Activated CD4-positive, alpha-beta T cell treated with anti-CD3 and anti-CD28 coated beads for 36 hours (primary cell): ENCODE measurements at places on chromosomes 6 and 20. TPM values are rescaled to one million over a fixed set of nuclear protein-coding genes. Genes with fewer than 3 reads are reported as not detected.

The BPIFB2 gene
- not detected for total RNA-seq

The PPIL4 gene
- 22.6 TPM for total RNA-seq

The MICB gene
- 19.7 TPM for total RNA-seq

The IRF4 gene
- 601 TPM for total RNA-seq

The LTV1 gene
- 34.3 TPM for total RNA-seq

The KCNG1 gene
- 2.5 TPM for total RNA-seq

The KCNK15 gene
- 1.4 TPM for total RNA-seq

The FILIP1 gene
- not detected for total RNA-seq

The KHDRBS2 gene
- not detected for total RNA-seq

The CLIC5 gene
- 3.7 TPM for total RNA-seq

The SLC23A2 gene
- total RNA-seq, result 16.7 TPM

The EMILIN3 gene
- 0.05 TPM for total RNA-seq

DNA sequence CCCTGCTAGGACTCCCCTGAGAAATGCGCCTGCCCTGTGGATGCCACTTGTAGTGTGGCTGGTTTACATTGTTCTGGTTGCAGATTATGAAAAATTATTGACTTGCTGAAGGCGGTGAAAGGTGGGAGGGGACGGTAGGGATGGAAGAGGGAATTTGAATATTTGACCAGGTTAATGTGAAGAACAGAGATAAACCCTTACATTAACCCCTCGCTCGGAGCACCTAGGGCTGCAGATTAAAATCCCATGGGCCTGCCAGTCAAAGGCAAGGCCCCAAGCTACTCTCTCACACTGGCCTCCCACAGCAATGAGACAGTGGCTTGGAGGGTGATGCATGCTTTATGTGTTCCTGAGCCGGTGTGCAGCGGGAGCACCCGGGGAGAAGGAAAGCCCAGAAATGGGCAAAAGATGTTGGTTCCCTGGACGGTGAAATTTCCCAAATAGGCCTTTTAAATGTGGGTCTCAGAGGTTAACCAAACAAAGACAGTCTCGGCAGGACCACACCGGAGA, 2.5 kb downstream of the FOXF2 start:
- no peak overlapping the region for H3K27ac ChIP-seq
- peaks cover 73% of the 10 kb centered on the region for H3K27me3 ChIP-seq
- no peak for DNase-seq

DNA sequence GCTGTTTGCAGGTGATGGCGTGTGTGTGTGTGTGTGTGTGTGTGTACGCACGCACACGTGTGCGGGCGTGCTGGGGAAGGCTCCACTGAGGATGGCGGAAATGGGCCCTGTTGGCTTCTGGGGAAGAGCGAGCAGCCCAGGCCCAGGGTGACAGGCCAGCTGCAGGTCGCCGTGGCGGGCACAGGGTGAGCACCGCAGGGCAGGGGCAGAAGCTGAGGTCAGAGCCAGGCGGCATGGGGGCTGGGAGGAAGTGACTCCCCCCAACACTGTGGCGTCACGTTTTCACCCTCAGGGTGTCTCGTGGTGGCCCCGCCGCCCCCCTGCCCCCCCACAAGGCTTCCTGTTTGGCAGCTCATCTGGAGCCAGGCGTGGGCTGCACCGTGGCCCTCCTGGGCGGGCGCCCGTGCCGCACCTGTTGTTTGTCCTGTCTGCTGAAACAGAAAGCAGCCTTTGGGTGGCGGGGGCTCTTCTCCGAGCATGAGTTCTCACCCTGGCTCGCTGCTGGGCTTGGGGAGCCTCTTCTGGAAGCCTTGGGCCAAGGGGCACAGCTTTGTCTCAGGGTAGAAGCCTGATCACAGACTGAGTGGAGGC, 7.1 kb downstream of the RBM38 start:
- peaks cover 92% of the 10 kb centered on the region for H3K4me1 ChIP-seq
- peak overlapping the region; percentile 99 for H3K27ac ChIP-seq
- H3K27me3 ChIP-seq, result no peaks in the 10 kb centered on the region

DNA sequence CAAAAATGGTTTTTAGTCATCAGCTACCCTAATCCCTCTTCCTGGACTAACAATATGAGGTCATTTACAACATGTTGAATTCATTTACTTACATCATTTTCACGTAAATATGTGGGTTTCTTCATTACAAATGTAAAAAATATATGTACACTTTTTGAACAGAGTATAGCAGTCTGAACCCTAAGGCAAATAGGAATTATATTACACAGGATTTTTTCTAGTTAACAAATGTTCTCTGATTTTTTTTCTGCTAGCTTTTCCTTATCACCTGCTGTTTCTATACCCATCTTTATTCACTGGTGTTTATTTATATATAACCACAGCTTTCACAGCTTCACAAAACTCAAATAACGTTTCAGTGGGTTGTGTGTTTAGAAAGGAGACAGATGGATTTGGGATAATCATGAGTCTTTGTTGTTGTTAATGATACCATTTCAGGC, 21.0 kb upstream of the CD2AP start:
- no peak for DNase-seq
- H3K27me3 ChIP-seq, result no peaks in the 10 kb centered on the region
- H3K4me1 ChIP-seq, result no peaks in the 10 kb centered on the region
- no peak overlapping the region for H3K27ac ChIP-seq

- no peaks in the 10 kb centered on the region for H3K36me3 ChIP-seq
- no peak overlapping the region for H3K4me3 ChIP-seq
- no peak overlapping the region for H3K27ac ChIP-seq
- peaks cover 37% of the 10 kb centered on the region for H3K27me3 ChIP-seq
- H3K4me1 ChIP-seq, result peaks cover 18% of the 10 kb centered on the region
Observed at GRCh38 chr6:150250826-150251225, 108.0 kb downstream of the PPP1R14C start.

DNA sequence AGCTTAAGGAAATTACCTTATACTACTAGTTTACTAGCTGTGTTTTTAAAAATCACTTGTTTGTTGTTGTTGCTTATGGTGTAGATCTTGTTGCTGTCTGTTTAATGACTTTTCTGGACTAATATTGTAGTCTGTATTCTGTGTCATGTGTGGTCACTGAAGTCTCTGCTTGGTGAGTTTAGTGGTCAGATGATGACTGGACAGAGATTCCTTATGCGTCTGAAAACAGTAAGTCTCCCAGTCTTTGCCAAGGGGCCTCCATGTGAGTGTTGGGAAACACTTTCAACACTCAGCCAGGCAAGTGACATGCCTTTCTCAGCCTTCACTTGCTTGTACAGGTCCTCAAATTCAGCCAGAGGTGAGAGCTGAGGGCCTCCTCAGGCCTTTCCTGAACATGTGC, 256.9 kb upstream of the RNF24 start:
- no peaks in the 10 kb centered on the region for H3K4me1 ChIP-seq
- H3K27me3 ChIP-seq, result peaks cover 8% of the 10 kb centered on the region
- no peak overlapping the region for H3K4me3 ChIP-seq
- DNase-seq, result no peak

- peak overlapping the region; percentile 66 for H3K4me3 ChIP-seq
- DNase-seq, result no peak
- H3K4me1 ChIP-seq, result peaks cover 28% of the 10 kb centered on the region
- H3K36me3 ChIP-seq, result peaks cover 14% of the 10 kb centered on the region
- H3K27ac ChIP-seq, result no peak overlapping the region
Observed at GRCh38 chr20:37520419-37520955, 563 bp upstream of the NNAT start.

GRCh38 chr6:66605011-66605410, 898.0 kb upstream of the EYS start:
- H3K4me1 ChIP-seq, result no peaks in the 10 kb centered on the region
- H3K36me3 ChIP-seq, result no peaks in the 10 kb centered on the region
- H3K27me3 ChIP-seq, result no peaks in the 10 kb centered on the region
- no peak overlapping the region for H3K4me3 ChIP-seq
- no peak overlapping the region for H3K27ac ChIP-seq

- H3K4me3 ChIP-seq, result peak within 1 kb of the TSS; percentile 55
- peaks cover 2% of the 10 kb centered on the region for H3K36me3 ChIP-seq
- H3K4me1 ChIP-seq, result peaks cover 3% of the 10 kb centered on the region
Observed at GRCh38 chr20:9068841-9069663, at the start of gene PLCB4. Gene PLCB4, plus strand, starts transcription at chr20:9069087. Its CDS starts 238,728 bp downstream, at chr20:9307815.

DNA sequence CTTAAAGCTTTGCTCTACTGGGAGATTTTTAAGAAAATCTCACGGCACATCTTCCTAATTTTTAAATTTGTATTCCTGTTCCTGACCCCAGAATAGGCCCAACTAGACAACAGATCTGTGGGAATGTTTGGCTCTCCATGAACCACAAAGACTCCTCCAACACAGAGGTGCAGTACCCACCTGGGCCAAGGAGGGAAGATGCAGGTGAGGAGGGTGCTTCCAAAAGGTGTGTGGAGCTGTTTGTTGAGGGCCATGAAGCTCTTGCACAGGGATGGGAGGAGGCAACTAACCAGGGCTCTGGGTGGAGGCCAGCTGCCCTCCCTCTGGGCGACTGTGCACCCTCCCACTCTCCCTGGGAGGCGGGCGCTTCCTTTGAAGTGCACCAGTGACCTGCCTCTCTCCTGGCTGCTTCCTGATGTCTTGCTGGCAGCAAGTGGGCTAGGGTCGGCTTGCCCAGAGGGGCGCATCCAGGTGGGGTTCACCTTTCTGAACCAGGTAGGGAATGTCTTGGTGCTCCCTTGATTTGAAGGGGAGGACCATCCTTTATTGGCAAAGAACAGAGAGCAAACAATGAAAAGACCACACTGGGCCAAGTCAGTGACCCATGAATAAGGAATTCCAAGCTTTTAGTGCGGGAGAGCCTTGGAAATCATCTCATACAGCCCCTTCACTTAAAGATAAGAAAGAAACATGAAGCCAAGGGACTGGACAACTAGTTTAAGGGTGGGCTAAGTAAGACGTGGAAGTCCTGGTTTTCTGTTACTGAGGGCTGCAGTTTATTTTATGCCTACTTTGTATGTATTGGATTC, 76.0 kb downstream of the ANKRD6 start:
- peaks cover 5% of the 10 kb centered on the region for H3K4me1 ChIP-seq
- H3K27ac ChIP-seq, result no peak overlapping the region
- H3K27me3 ChIP-seq, result no peaks in the 10 kb centered on the region
- no peaks in the 10 kb centered on the region for H3K36me3 ChIP-seq

DNA sequence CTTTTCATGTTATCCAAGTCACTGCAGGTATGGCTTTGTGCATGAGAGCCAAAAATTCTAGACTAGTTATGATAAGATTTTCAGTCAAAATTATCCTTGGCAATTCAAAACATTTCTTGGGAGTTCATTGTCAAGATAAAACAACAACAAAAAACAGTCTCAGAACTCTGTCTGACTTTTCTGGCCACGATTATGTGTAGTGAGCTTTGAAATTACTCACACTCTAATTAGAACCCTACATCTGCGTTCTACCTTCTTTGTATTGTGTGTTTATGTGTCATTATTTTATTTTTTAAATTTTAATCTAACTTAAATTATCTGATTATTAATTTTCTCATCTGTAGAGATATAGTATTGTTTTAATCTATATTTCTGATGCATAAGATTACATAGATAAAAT, 459.2 kb downstream of the FRK start:
- no peaks in the 10 kb centered on the region for H3K4me1 ChIP-seq
- no peaks in the 10 kb centered on the region for H3K36me3 ChIP-seq
- no peaks in the 10 kb centered on the region for H3K27me3 ChIP-seq

GRCh38 chr20:25040438-25040831, 17.5 kb downstream of the ACSS1 start:
- DNase-seq, result no peak
- no peak overlapping the region for H3K27ac ChIP-seq
- H3K36me3 ChIP-seq, result no peaks in the 10 kb centered on the region
- H3K4me1 ChIP-seq, result peaks cover 53% of the 10 kb centered on the region
- H3K27me3 ChIP-seq, result no peaks in the 10 kb centered on the region

DNA sequence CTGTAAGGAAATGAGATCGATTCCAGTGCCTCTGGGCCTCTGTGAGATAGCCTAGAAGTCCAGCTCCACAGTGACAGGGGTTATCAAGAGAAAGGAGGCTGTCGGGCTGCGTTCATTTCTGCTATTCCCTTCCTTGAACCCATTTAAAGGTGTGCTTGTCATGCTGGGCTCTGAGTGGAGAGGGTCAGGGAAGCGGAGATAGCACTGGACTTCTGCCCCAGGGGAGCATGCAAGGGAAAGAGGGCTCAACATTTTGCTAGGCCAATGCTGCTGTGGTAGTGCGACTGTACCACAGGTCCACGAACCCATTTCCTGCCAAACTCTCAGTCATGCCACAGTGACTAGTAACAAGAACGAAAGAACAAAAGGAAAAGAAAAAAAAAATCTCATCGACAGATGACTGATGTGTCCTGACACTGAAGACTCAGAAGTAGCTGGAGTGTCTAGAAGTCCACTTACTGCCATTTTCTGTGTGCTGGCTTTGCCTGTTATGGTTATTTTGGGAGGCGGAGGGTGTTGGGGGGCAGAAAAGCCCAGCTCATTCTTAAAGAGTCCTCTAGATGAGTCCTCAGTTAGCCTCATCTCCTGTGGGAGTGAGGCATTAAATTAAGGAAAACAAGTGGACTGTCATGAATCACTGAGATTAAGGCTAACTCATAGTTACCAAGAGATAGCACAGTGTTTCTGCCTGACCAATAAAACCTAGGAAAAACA, 8.1 kb downstream of the NEDD9 start:
- peaks cover 23% of the 10 kb centered on the region for H3K36me3 ChIP-seq
- peak overlapping the region; percentile 10 for H3K4me3 ChIP-seq
- peak overlapping the region; percentile 75 for H3K27ac ChIP-seq
- peak; percentile 67 for DNase-seq
- H3K4me1 ChIP-seq, result peaks cover 51% of the 10 kb centered on the region
- no peaks in the 10 kb centered on the region for H3K27me3 ChIP-seq

GRCh38 chr6:122061855-122062254, 337.6 kb upstream of the HSF2 start:
- peaks cover 2% of the 10 kb centered on the region for H3K27me3 ChIP-seq
- no peak for DNase-seq
- H3K4me1 ChIP-seq, result no peaks in the 10 kb centered on the region
- H3K4me3 ChIP-seq, result no peak overlapping the region
- no peaks in the 10 kb centered on the region for H3K36me3 ChIP-seq

- no peaks in the 10 kb centered on the region for H3K36me3 ChIP-seq
- no peak for DNase-seq
- peaks cover 9% of the 10 kb centered on the region for H3K4me1 ChIP-seq
- no peak overlapping the region for H3K27ac ChIP-seq
- no peaks in the 10 kb centered on the region for H3K27me3 ChIP-seq
Observed at GRCh38 chr20:10636326-10636818, 37.4 kb downstream of the JAG1 start.

- peak overlapping the region; percentile 5 for H3K4me3 ChIP-seq
- no peaks in the 10 kb centered on the region for H3K27me3 ChIP-seq
- peaks cover 72% of the 10 kb centered on the region for H3K36me3 ChIP-seq
- no peak for DNase-seq
- H3K4me1 ChIP-seq, result peaks cover 79% of the 10 kb centered on the region
Observed at GRCh38 chr6:35312807-35313206, 15.2 kb downstream of the DEF6 start.

- no peak overlapping the region for H3K4me3 ChIP-seq
- no peak for DNase-seq
- no peaks in the 10 kb centered on the region for H3K27me3 ChIP-seq
Observed at GRCh38 chr6:11282245-11282644, 49.8 kb upstream of the NEDD9 start.

DNA sequence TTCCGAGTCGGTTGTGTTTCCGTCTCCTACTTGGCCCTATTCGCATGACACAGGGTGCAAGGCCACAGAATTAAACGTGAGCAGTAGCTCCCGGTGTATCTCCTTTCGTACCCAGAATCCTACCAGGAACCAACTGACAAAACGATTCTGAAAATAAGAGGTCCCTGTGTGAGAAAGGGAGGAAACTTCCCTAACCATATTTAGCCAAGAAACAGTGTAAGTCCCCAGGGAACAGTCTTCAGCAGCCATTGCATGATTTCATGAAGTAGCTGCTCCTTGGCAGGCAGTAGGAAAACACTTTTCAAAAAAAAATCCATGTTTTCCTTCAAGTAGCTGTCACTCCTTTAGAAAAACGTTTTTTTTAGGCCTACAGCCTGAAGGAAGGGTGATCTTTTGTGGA, 46.9 kb downstream of the PDE10A start:
- H3K27ac ChIP-seq, result no peak overlapping the region
- no peak overlapping the region for H3K4me3 ChIP-seq
- no peaks in the 10 kb centered on the region for H3K4me1 ChIP-seq
- no peaks in the 10 kb centered on the region for H3K36me3 ChIP-seq
- no peaks in the 10 kb centered on the region for H3K27me3 ChIP-seq
